T-helper 17 cell (primary cell): ENCODE measurements at places on chromosomes 5 and 9. TPM values are rescaled to one million over a fixed set of nuclear protein-coding genes. Genes with fewer than 3 reads are reported as not detected.

Gene DAPK1
- 1.7 TPM for total RNA-seq

Gene PITX1
- total RNA-seq, result not detected

Gene BTNL8
- total RNA-seq, result not detected

Gene NOP16
- total RNA-seq, result 17.9 TPM

Gene GPR151
- total RNA-seq, result not detected

Gene PHF24
- not detected for total RNA-seq

Gene CAMK4
- total RNA-seq, result 163 TPM

Gene LCN9
- not detected for total RNA-seq

Gene LMX1B
- not detected for total RNA-seq

Gene YIPF5
- total RNA-seq, result 46.6 TPM

Gene SELENOP
- not detected for total RNA-seq

DNA sequence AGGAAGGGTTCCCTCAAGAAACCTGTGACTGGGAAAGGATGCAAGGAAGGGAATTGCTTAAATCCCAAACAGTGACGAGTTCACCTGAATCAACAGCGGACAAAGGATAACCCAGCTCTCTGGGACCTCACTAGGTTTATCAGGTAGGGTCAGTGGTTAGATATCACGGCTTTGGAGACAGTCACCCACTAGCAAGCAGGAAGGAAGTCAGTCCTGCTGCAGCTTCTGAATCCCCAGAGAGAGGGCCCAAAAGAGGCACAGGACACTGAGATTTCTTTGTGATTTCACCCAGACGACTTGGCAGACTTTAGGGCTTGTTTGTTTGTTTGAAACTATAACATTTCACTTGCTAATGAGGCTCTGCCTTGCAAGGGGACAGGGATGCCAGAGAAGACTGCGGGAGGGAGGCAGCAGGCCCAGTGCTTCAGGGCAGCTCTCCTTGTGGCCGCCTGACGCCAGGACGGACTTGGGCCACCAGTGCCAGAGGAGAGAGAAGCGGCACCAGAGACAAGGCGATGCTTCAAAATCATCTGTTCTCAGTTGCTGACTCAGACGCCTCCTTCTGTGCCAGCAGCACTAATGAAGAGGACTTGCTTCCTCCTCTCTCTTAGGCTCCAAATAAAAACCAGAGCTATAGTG lies 275.6 kb upstream of the SLC30A5 start:
- no peaks in the 10 kb centered on the region for H3K4me1 ChIP-seq
- peaks cover 2% of the 10 kb centered on the region for H3K36me3 ChIP-seq
- no peak overlapping the region for H3K4me3 ChIP-seq
- peaks cover 70% of the 10 kb centered on the region for H3K27me3 ChIP-seq
- no peak for DNase-seq

- no peak for DNase-seq
- no peaks in the 10 kb centered on the region for H3K4me1 ChIP-seq
- no peak overlapping the region for H3K4me3 ChIP-seq
- H3K27me3 ChIP-seq, result peaks cover 22% of the 10 kb centered on the region
Observed at GRCh38 chr5:119651486-119651885, 22.1 kb downstream of the FAM170A start.

- no peak overlapping the region for H3K27ac ChIP-seq
- peaks cover 25% of the 10 kb centered on the region for H3K4me1 ChIP-seq
- peaks cover 2% of the 10 kb centered on the region for H3K36me3 ChIP-seq
- H3K4me3 ChIP-seq, result no peak overlapping the region
Observed at GRCh38 chr5:138853132-138853531, 22.0 kb downstream of the LRRTM2 start.

GRCh38 chr5:58094031-58094430 lies 365.9 kb downstream of the PLK2 start:
- no peaks in the 10 kb centered on the region for H3K36me3 ChIP-seq
- DNase-seq, result no peak
- H3K27ac ChIP-seq, result no peak overlapping the region
- peaks cover 1% of the 10 kb centered on the region for H3K27me3 ChIP-seq

DNA sequence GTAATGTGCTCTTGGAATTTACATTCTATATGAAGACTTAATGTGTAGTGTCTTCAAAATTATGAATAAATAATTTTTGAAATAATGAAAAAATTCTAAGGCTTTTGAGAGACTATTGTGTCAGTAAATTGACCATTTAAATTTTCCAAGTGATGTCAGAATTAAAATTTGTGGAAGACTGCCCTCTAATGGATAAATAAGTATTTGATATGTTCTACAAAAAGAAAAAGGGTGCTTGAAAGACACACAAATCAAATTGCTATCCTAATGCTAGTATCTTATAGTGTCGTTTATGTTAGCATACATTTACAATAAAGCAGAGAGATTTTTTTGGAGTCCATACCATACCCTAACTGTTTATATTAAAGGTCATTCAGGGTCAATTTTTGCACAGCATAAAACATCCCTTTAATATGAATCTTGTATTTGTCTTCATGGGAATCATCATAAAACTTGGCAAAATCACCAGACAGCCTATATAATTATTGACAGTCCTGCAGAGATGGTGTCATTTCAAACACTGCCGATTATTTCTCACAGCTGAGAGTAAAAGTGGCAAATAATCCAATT lies 120.8 kb upstream of the SLC27A6 start:
- no peak overlapping the region for H3K27ac ChIP-seq
- no peaks in the 10 kb centered on the region for H3K4me1 ChIP-seq
- H3K36me3 ChIP-seq, result no peaks in the 10 kb centered on the region
- no peaks in the 10 kb centered on the region for H3K27me3 ChIP-seq
- H3K4me3 ChIP-seq, result no peak overlapping the region
- no peak for DNase-seq

GRCh38 chr9:16245756-16246440 lies 624.6 kb downstream of the BNC2 start:
- no peaks in the 10 kb centered on the region for H3K4me1 ChIP-seq
- no peak for DNase-seq
- no peak overlapping the region for H3K4me3 ChIP-seq
- H3K27ac ChIP-seq, result no peak overlapping the region
- no peaks in the 10 kb centered on the region for H3K27me3 ChIP-seq

- peaks cover 19% of the 10 kb centered on the region for H3K27me3 ChIP-seq
- no peaks in the 10 kb centered on the region for H3K36me3 ChIP-seq
- no peak overlapping the region for H3K4me3 ChIP-seq
- H3K27ac ChIP-seq, result no peak overlapping the region
- DNase-seq, result no peak
Observed at GRCh38 chr5:57824047-57824446, 341.4 kb upstream of the ACTBL2 start.

GRCh38 chr5:124902097-124902821 lies 155.8 kb upstream of the ZNF608 start:
- H3K36me3 ChIP-seq, result no peaks in the 10 kb centered on the region
- H3K4me1 ChIP-seq, result no peaks in the 10 kb centered on the region
- no peaks in the 10 kb centered on the region for H3K27me3 ChIP-seq
- no peak overlapping the region for H3K4me3 ChIP-seq

- no peak overlapping the region for H3K27ac ChIP-seq
- H3K4me3 ChIP-seq, result no peak overlapping the region
- no peaks in the 10 kb centered on the region for H3K4me1 ChIP-seq
- H3K36me3 ChIP-seq, result no peaks in the 10 kb centered on the region
Observed at GRCh38 chr5:153907170-153907775, 131.4 kb downstream of the FAM114A2 start.

DNA sequence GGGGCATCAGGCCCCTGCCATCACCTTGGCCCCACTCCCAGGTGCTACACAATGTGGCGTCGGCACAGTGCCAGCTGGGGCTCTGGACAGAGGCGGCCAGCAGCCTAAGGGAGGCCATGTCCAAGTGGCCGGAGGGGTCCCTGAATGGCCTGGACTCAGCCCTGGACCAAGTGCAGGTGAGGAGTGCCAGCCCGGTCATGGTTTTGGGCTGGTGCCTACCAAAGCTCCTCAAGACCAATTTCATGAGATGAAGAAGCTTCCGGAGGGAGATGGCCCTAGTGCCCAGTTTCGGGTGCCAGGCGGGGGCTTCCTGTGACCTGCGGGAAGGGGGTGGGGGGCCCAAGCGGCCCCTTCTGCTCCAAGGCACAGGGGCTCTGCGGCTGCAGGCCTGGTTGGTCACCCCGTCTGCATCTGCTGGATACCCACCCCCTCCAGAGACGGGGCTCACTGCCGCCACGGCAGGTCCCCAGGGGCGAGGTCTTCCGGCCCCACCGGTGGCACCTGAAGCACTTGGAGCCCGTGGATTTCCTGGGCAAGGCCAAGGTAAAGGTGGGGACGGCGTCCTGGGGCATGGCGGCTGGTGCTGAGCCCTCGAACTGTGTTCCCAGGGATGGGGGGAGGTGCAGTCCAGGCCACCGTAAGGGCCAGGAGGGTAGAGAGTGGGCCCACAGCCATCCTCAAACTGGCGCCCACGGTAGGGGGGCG lies 5.8 kb downstream of the NOXA1 start:
- no peak overlapping the region for H3K4me3 ChIP-seq
- H3K27me3 ChIP-seq, result no peaks in the 10 kb centered on the region
- DNase-seq, result no peak
- no peaks in the 10 kb centered on the region for H3K36me3 ChIP-seq

GRCh38 chr9:89036383-89036782 lies 45.1 kb downstream of the S1PR3 start:
- H3K4me1 ChIP-seq, result no peaks in the 10 kb centered on the region
- no peaks in the 10 kb centered on the region for H3K36me3 ChIP-seq
- peaks cover 21% of the 10 kb centered on the region for H3K27me3 ChIP-seq
- DNase-seq, result no peak
- H3K4me3 ChIP-seq, result no peak overlapping the region
- no peak overlapping the region for H3K27ac ChIP-seq

GRCh38 chr9:135476561-135477355 lies 2.8 kb upstream of the PPP1R26 start:
- peaks cover 2% of the 10 kb centered on the region for H3K36me3 ChIP-seq
- peaks cover 11% of the 10 kb centered on the region for H3K4me1 ChIP-seq
- H3K27me3 ChIP-seq, result no peaks in the 10 kb centered on the region
- DNase-seq, result no peak
- no peak overlapping the region for H3K4me3 ChIP-seq

GRCh38 chr5:111511831-111512374 lies 432 bp downstream of the STARD4 start:
- peaks cover 5% of the 10 kb centered on the region for H3K36me3 ChIP-seq
- H3K4me1 ChIP-seq, result peaks cover 30% of the 10 kb centered on the region
- H3K4me3 ChIP-seq, result peak overlapping the region; percentile 99
- peak overlapping the region; percentile 96 for H3K27ac ChIP-seq
- H3K27me3 ChIP-seq, result no peaks in the 10 kb centered on the region
- no peak for DNase-seq

DNA sequence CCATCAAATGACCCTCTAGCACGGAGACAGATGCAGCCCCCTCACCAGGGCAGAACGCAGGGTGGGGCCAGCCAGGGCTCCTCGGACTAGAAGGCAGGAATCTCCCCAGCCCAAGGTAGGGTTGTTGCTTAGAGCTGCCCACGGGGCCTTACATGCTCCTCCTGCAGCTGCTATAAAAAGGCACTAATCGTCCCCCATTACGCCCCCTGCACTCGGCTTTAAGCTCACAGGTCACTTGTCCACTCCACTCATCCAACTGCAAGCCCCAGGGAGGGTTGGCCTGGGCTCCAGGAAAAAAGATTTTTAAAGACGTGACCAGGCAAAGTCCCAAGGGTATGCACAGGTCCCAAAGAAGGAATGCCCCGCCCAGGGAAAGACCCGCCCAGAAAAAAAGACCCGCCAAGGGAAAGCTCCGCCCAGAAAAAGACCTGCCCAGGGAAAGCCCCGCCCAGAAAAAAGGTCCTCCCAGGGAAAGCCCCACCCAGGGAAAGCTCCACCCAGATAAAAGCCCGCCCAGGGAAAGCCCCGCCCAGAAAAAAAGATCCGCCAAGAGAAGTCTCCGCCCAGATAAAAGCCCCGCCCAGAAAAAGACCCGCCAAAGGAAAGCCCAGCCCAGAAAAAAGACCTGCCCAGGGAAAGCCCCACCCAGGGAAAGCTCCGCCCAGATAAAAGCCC lies 11.1 kb downstream of the GRIN1 start:
- DNase-seq, result no peak
- H3K36me3 ChIP-seq, result no peaks in the 10 kb centered on the region
- H3K4me3 ChIP-seq, result no peak overlapping the region

- no peak for DNase-seq
- no peaks in the 10 kb centered on the region for H3K36me3 ChIP-seq
- H3K27me3 ChIP-seq, result peaks cover 7% of the 10 kb centered on the region
- H3K4me1 ChIP-seq, result no peaks in the 10 kb centered on the region
- no peak overlapping the region for H3K27ac ChIP-seq
- H3K4me3 ChIP-seq, result no peak overlapping the region
Observed at GRCh38 chr5:122723606-122724352, 51.1 kb upstream of the SNX2 start.

DNA sequence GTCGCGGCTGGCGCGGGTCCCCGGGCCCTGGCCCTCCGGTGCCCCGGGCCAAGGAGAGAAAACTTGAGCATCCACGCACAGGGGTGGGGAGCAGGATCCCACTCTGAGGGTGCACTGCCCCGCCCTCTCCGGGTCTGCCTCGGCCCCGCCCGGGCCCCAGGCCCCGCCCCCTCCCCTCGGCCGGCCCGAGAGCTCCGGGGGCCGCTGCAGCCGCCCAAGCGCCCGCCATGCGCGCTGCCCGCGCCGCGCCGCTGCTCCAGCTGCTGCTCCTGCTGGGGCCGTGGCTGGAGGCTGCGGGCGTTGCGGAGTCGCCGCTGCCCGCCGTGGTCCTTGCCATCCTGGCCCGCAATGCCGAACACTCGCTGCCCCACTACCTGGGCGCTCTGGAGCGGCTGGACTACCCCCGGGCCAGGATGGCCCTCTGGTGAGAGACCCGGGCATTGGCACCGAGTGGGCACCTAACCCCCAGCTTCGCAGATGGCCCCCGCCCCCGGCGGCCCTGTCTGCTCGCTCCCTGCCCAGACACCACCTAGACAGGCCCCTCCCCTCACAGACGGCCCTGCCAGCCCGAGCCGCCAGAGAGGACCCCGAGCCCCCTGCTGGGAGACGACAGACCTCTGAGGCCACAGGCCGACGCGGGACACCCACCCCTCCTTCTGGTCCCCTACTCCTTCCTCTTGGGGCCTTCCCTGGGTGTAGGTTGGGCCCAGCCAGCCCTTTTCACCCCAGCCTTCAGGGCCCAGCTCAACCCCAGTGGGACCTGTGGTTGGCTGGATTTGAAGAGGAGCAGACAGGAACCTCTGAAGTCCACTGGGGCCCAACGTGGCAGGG lies at the start of gene CERCAM:
Gene CERCAM, plus strand, starts transcription at position 207 of the 831 bp plus-strand sequence. Its CDS starts 21 bp downstream, at position 228.
- H3K36me3 ChIP-seq, result no peaks in the 10 kb centered on the region
- H3K27me3 ChIP-seq, result peaks cover 28% of the 10 kb centered on the region
- H3K4me1 ChIP-seq, result peaks cover 12% of the 10 kb centered on the region
- peak within 1 kb of the TSS; percentile 87 for H3K4me3 ChIP-seq
- H3K27ac ChIP-seq, result no peak within 1 kb of the TSS

DNA sequence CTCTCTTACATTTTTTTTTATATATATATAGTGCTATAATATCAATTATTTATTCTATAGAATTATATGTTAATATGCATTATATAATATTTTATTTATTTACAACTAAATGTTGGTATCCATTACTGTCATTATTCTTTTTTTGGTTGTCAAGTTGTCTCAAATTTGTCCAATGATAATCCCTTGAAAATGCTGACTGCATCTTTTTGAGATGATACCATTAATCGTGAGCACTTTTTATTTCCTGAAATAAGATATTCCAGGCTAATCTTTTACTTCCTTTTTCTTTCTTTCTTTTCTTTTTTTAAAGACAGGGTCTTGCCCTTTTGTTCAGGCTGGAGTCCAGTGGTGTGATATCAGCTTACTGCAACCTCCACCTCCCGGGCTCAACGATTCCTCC lies 12.7 kb upstream of the MPDZ start:
- H3K27ac ChIP-seq, result no peak overlapping the region
- H3K27me3 ChIP-seq, result no peaks in the 10 kb centered on the region
- no peak for DNase-seq
- H3K36me3 ChIP-seq, result no peaks in the 10 kb centered on the region
